ENCODE measurements at places on chromosomes 5 and 9. TPM values are rescaled to one million over a fixed set of nuclear protein-coding genes. Genes with fewer than 3 reads are reported as not detected.

DNA sequence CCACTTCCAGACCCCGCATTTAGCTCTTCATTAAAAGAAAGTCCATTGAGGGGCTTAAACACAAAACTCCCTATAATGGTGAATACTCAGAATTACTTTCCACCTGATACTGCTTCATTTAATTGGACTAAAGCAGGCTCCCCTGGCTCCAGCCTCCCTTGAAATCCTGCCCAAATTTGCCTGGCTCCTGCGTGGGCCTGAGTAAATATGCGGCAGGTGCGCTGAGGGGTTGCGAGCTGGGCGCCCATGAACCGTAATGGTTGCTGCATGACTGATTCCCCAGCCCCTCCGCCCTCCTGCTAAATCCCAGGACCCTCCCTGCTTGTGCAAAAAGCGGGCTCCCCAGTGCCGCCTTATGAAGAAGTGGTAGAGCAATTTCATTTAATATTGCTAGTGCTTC, 639.7 kb downstream of the BNC2 start:
- H3K27me3 ChIP-seq: no peaks in the 10 kb centered on the region
- no peak overlapping the region for H3K4me3 ChIP-seq
- H3K36me3 ChIP-seq: no peaks in the 10 kb centered on the region
- no peaks in the 10 kb centered on the region for H3K4me1 ChIP-seq
- no peak for DNase-seq
- H3K27ac ChIP-seq: no peak overlapping the region

DNA sequence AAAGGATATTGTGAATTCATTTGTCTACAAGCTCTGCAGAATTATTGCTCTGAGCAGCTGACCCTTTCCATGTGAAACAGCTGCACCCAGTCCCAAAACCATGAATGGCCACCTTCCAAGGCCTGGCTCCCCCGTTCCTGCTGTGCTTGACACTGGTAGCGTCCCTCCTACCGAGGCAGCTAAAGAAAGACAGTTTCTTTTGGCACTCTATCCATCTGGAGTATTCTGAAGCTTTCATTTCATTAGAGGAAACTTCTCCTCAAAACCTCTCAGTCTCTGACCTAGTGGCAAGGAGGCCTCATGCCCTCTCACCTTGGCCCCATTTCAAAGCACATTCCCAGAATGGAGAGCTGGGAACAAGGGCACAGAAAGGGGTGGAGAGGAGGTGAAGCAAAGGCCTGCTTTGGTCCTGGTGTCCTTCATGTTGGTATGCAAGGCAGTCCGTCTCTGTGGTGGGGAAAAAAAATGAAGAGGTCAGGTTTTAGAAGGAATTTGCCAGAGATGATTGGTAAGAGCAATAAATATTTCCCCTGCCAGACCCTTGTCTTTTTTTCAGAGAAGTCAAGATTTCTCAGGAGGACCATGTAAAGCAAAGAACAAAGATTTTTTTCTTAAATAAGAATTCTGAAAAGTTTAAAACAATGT, 232.0 kb downstream of the RFK start:
- H3K4me1 ChIP-seq: peaks cover 9% of the 10 kb centered on the region
- H3K27me3 ChIP-seq: no peaks in the 10 kb centered on the region
- H3K27ac ChIP-seq: peak overlapping the region; percentile 11
- no peak overlapping the region for H3K4me3 ChIP-seq
- peaks cover 30% of the 10 kb centered on the region for H3K36me3 ChIP-seq

GRCh38 chr9:93259490-93260262, 75.7 kb downstream of the WNK2 start:
- H3K36me3 ChIP-seq: no peaks in the 10 kb centered on the region
- H3K27ac ChIP-seq: no peak overlapping the region
- no peaks in the 10 kb centered on the region for H3K27me3 ChIP-seq
- DNase-seq: peak; percentile 61
- H3K4me1 ChIP-seq: no peaks in the 10 kb centered on the region

DNA sequence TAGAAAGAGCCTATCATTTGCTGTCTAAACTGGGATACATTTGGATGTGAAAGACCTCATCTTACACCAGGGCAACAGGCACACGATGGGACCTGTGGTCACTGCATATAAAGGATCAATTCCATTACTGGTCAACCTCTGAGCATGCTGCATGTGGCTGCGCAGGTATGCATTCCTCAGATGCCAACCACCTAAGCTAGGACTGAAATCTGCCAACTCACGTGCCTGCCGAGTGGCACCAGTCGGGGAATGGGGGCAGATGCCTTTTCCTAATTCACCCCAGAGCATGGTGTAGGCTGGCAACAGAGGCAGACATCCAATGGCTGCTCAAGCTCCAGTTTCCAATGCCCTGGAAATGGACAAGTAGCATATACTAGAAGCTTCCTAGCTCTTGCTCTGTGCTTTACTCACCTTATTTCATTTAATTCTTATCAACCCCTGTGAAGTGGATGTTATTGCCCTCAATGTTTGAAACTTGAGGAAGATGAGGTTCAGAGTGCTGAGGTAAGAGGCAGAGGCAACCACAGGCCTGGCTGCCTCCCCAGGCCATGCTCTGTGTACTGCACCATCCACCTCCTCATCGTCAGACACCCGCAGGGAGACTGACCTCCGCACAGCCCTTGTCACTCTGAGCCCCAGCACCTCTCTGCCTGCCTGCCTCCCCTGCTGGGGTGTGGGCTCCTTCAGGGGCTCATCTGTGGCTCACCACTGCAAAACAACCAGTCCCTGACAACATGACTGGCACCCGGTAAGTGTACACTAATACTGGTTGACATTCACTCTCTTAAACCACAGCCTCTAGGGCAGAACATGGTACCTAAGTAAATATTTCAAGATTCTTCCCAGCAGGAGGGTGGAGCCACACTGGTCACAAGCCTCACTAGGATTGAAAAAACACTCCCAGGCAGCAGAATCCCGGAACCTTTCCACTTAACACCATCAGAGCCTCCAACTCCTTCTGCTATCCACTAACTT, 228.5 kb downstream of the CRB2 start:
- peak; percentile 62 for DNase-seq
- no peaks in the 10 kb centered on the region for H3K4me1 ChIP-seq
- H3K36me3 ChIP-seq: no peaks in the 10 kb centered on the region
- no peak overlapping the region for H3K4me3 ChIP-seq
- H3K27ac ChIP-seq: no peak overlapping the region

DNA sequence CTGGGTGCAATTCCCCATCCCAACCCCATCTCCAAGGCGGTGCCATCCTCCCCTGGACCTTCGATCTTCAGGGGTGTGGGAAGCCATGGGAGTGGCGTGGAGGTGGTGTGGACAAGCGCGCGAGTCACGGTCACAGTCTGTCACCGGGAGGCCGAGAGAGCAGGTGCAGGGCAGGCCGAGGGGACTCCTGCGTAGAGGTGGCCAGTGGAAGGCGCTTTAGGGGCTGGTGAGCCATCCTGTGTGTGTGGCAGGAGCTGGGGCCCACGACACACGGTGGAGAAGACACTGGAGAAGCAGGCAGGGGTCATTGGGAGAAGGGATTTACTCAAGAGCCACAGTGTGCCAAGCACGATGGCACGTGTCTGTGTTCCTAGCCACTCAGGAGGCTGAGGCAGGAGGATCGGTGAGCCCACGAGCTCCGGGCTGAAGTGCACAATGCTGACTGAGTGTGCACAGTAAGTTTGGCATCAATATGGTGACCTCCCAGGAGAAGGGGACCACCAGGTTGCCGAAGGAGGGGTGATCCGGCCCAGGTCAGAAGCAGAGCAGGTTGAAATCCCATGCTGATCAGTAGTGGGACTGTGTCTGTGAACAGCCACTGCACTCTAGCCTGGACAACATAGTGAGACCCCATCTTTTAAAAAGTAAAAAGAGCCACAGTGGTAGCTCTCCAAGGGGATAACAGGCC, 145.1 kb upstream of the PHYKPL start:
- DNase-seq: no peak
- no peaks in the 10 kb centered on the region for H3K27me3 ChIP-seq
- no peak overlapping the region for H3K27ac ChIP-seq

DNA sequence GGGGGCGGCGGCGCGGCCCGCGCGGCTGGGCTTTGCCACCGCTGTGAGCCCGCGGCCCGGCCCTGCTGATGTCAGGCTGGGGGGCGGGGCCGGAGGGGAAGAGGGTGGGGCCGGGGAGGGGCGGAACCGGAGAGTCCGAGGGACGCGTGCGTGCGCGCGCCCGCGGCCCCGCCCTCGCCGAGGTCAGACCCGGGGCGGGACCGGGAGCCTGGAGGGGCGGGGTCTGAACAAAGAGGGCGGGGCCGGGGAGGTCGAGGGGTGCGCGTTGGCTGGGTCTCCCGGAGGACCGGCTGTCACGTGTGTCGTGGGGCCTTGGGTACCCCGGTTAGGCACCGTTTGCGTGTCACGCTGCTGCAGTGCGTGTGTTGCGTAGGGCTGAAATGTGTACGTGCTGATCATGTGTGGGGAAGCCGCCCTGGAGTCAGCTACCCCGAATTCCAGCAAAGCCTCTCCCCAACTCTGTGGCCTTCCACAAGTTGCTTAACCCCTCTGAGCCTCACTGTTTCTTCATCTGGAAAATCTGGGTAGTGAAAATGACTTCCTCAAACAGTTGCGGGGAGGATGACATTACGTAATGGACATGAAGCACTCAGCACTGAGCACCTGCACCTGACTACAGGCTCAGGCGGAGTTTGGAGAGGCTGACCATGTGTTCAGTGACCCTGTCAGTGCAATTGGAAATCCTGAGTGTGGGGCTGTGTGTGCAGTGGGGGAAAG, at the start of gene RALGDS:
Gene RALGDS (minus strand): TSS at position 43 of the 717 bp plus-strand sequence. CDS start 86 bp downstream, outside the sequence.
- no peaks in the 10 kb centered on the region for H3K27me3 ChIP-seq
- H3K4me3 ChIP-seq: peak within 1 kb of the TSS; percentile 78
- H3K36me3 ChIP-seq: no peaks in the 10 kb centered on the region
- peaks cover 68% of the 10 kb centered on the region for H3K4me1 ChIP-seq
- H3K27ac ChIP-seq: peak within 1 kb of the TSS; percentile 88

- H3K4me1 ChIP-seq: peaks cover 9% of the 10 kb centered on the region
- H3K36me3 ChIP-seq: no peaks in the 10 kb centered on the region
- H3K4me3 ChIP-seq: no peak overlapping the region
- no peak for DNase-seq
- H3K27me3 ChIP-seq: peaks cover 46% of the 10 kb centered on the region
Measured at GRCh38 chr5:161549106-161549505, 2.6 kb upstream of the GABRB2 start.

WNT8A gene
- total RNA-seq: not detected

DNA sequence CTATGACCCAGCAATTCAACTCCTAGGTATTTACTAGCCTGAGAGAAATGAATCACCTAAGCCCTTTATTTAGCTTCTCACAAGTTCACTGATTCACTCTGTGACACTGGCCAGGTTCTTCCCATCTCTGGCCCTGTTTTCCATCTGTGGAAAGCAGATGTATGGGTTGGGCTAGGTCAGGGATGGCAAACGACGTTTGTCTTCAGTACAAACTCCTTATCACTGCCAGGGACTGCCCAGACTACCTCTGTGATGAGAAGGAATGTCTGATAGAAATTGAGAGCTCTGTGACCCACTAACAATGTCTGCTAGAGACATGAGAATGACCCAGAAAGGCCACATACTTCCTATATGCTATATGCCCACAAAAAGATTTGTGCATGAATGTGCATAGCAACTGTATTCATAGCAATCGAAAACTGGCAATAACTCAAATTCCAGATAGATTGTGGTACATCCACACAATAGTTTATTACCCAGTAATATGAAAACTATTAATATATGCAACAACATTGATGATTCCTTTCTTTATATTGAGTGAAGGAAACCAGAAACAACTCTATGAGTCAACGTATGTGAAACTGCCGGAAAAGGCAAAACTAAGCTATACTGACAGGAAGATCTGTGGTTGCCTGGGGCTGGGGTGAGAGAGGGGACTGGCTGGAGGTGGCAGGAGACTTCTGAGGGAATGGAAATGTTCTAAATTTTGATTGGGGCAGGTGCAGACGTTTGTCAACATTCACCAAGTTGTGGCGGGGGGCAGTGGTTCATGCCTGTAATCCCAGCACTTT, 32.0 kb upstream of the ADAM19 start:
- no peak overlapping the region for H3K27ac ChIP-seq
- no peak for DNase-seq
- H3K4me1 ChIP-seq: no peaks in the 10 kb centered on the region
- H3K36me3 ChIP-seq: no peaks in the 10 kb centered on the region
- no peak overlapping the region for H3K4me3 ChIP-seq

DNA sequence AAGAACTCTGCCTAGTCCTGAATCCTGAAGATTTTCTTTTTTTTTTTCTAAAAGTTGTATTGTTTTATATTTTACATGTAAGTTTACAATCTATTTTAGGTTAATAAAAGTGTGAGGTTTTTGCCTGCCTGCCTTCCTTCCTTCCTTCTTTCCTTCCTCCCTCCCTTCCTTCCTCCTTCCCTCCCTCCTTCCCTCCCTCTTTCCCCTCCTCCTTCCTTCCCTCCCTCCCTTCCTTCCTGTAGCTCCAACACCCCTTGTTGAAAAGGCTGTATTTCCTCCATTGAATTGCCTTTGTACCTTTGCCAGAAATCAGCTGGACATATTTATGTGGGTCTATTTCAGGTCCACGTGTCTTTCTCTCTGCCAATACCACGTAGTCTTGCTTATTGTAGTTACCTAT, 46.6 kb downstream of the CACNA1B start:
- no peak for DNase-seq
- no peak overlapping the region for H3K4me3 ChIP-seq
- no peaks in the 10 kb centered on the region for H3K36me3 ChIP-seq
- H3K27me3 ChIP-seq: no peaks in the 10 kb centered on the region
- H3K27ac ChIP-seq: no peak overlapping the region
- H3K4me1 ChIP-seq: no peaks in the 10 kb centered on the region

DNA sequence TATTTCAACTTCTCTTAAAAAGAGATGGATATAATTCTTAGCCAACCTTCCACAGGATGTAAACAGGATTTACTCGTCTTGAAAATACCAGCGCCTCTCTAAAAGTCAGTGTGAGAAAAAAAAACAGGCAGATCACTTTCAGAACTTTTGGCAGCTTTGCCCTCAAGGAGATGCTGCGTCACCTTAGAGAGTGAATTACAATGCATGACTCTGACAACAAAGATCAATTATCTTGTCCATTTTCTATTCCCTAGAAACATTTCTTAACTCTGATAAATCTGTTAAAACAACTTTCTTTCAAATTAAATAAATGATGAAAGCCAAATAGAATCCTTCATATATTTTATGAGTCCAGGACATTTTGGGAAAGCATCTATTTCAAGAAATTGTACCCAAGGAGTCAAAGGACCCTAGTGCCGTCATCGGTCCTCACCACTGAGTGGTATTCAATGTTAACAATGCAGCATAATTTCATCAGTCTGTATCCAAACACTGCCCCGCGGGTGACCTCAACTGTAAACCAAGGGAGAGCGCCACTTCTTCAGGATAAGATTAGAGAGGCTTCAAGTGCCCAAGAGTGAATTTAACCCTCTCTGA, 536.0 kb downstream of the PDE4D start:
- no peaks in the 10 kb centered on the region for H3K36me3 ChIP-seq
- no peaks in the 10 kb centered on the region for H3K27me3 ChIP-seq
- H3K27ac ChIP-seq: no peak overlapping the region
- peak; percentile 66 for DNase-seq
- peaks cover 19% of the 10 kb centered on the region for H3K4me1 ChIP-seq
- no peak overlapping the region for H3K4me3 ChIP-seq

DNA sequence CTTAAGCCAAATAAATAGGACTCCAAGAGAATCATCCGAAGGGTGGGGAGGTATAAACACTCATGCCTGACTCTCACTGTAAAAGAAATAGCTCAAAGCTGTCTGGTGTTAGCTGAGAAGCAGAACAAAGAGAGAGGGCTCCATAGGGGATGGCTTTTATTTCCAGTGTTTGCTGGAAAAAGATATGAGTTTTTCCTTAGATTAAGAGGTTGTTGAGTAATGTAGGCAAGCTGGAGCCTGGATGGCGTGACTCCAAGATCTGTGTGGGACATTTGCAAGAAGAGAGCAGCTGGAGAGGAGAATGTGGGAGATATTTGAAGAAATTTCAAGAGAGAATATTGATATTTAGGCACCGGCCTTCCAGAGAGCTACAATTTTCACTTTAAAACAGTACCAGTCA, 793.7 kb upstream of the RGMB start:
- DNase-seq: no peak
- no peaks in the 10 kb centered on the region for H3K27me3 ChIP-seq
- H3K4me1 ChIP-seq: no peaks in the 10 kb centered on the region

- H3K36me3 ChIP-seq: peaks cover 38% of the 10 kb centered on the region
- H3K27me3 ChIP-seq: no peaks in the 10 kb centered on the region
Measured at GRCh38 chr5:1063661-1064382, 48.0 kb downstream of the SLC12A7 start.
